ENCODE measurements at places on chromosomes 2 and 18. TPM values are rescaled to one million over a fixed set of nuclear protein-coding genes. Genes with fewer than 3 reads are reported as not detected.

BOLL gene
- not detected for total RNA-seq

MYCN gene
- total RNA-seq, result 70.5 TPM

DNA sequence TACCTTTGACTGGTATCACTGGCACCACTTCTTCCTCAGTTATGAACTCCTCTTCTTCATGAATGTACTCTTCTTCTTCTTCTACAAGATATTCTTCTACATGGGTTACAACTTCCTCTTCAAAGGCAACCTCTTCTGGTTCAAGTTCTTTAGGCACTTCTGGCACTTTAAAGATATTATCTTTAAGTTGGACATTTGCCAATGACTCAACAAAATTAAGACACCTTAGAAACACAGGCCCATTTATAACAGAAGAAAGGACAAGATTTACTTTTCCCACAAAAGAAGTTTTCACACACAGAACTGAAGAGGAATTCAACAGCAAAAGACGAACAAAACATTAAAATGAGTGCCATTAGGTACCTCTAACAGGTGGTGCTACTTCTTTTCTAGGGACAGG lies 127.3 kb downstream of the TTN start:
- DNase-seq, result no peak

DNA sequence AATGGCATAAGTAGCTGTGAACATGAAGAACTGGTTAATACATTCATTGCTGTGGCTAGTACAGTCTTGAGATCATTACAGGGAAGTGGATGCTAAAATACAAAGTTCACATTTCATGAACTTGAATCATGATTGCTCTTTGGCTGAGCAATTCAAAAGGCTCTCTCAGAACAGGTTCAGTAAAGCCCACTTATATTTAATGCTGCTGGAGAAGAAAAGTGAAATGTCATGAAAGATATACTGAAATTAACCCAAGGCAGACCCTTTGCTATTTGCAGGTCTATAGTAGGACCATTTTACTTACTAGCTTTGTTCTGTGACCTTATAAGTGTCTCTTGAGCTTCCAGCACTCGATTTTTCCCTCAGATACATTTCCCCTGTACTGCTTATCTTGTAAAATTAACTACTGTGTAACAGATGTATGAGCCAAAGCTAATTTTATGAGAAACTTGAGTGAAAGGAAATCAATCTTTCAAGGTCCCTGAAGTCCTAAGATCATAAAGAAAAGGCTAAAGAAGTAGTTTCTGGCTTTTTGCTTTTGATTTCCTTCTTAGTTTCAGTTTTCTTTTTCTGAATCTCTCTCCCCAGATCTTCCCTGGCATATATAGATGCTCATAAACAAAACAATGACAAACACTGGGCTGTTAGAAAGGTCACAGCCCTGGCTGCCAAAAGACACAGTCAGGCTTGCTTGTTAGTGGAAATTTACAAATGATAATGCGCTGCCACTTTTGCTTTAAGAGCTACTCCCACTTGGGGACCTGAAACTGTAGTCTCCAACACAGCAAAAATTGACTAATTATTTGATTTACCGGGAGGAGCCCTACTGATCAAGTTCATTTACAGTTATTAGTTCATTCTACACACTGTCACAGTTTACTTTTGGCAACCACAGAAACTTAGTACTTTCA lies 132.7 kb upstream of the XPO1 start:
- DNase-seq, result peak; percentile 22

DNA sequence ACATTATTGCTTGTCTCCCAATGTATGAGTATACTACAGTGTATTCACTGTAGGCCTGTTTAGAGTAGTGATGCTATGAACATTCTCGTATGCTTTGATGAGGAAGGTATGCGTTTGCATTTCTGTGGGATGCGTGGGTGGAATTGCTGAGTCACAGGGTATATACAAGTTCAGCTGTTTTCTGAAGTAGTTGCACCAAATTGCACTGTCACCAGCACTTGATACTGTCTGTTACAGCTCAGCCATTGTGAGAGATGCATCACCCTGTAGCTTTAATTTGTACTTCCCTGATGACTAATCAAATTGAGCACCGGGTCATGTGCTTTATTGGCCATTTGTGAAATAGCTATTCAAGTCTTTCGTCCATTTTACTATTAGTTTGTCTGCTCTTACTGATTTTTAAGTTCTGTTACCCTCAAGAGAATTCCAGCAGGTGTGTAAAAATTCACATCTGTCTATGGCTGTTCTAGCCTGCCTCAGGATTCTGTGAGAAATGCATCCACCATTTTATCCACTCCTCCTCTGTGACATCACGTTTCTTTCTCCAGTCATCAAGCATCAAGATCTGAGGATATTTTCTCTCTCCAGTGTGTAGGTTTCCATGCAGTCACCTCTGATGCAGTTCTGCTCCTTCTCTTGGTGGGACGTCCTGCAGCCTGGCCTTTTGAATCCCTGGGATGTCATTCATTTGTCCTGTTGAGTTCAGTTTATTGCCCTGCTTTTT lies 72.5 kb downstream of the DGKD start:
- no peak for DNase-seq

GRCh38 chr2:129646107-129646506 lies 333.4 kb upstream of the RAB6C start:
- no peak for DNase-seq

PID1 gene
- 36.7 TPM for total RNA-seq

DNA sequence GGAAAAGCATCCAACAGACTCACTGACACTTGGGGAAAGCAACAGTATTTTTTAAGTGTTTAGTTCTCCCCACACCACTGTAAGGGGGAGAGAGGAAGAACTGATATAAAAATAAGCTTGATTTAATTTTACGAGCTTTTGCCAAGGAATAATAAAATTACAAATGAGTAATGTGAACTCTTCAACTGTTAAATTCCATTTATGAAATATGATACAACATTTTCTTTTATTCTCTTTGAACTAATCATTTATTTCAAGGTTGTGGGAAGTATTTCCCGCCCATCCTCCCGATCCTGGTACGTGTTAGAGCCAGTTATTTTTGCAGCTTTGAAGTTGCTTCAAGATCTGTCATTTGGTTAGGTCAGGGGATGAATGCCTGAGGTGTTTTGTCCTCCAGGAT lies 35.2 kb downstream of the WDPCP start:
- no peak for DNase-seq

GRCh38 chr2:36147670-36148390 lies 207.7 kb upstream of the CRIM1 start:
- no peak for DNase-seq

DNA sequence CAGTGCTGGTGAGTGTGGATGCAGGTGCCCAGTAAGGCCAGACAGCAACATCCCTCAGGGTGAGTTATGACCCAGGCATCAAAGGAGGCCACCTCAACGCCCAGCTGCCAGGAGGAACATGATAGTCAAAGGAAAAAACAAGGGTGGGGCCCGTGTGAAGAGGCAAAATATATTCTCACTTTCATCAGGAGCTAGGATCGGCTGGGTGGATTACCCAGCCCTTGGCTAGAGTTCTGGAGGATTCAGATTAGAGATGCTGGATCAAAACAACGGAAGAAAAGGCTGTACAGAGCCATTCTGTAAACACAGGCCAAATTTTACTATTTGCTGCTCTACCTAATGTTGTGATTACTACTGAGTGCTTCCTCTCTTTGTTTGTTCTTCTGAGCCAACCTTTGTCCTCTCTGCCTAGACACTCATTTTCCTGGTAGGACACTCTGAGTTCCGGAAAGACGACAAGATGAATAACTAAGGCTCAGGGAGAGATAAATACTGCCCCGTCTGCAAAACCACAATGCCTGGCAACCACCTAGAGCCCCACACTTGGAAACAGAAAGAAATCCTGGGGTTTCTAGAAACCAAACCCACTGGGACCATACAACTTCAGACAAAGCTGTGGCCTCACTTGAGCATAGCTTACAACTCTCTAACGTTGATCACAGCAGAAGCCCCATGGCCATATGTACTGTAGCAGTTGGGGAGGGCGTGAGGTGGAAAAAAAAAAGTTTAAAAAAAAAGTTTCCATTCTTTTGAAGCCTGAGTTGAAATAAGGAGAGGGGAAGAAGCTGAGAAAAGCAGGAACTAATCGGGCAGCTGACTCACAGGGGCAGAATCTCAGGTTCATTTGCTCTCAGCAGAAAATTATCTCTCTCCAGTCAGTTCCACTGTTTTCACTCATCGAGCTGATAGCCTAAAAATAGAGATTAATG lies 17.8 kb upstream of the PMAIP1 start:
- no peak for DNase-seq

CMPK2 gene
- 10.2 TPM for total RNA-seq

DNA sequence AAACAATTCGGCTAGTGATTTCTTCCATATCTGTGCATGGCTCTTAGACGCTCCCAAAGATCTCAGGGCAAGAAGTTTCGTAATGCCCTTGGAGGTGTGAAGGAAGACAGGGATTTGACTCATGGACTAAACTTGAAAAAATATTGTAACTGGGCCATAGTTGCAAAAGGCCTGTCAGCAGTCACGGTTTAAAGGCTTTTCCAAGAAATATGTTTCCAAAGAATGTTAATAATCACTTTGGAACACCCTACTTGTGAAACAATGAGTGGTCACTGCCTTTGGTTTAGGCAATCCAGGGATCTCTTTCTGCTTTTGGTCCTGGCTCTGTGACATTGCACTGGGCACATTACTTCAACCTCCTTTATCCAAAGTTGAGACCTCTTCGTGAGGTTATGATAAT lies 102.5 kb upstream of the RASGRP3 start:
- DNase-seq, result no peak

- no peak for DNase-seq
Observed at GRCh38 chr18:7329016-7329415, 98.1 kb downstream of the LRRC30 start.

DNA sequence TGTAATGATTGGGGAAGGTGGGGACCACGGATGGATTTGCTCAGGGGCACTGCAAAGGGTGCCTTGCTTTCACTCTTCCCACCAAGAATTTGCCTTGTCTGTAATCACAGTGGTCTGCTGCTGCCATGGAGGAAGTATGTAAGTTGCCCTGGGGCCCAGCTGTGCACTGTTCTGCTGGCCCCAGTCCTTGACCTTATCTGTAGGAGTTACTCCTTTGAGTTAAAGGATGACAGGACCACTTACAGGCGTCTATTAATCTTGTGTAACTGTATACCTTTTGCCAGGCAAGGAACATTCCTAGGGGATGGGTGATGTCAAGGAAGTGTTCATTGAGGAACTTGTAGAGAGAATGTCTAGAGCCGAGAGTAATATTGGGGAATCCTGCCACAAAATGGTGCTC lies 212.8 kb upstream of the LRRTM1 start:
- no peak for DNase-seq

IL1RL2 gene
- 0.82 TPM for total RNA-seq

RESP18 gene
- 0.82 TPM for total RNA-seq

DNA sequence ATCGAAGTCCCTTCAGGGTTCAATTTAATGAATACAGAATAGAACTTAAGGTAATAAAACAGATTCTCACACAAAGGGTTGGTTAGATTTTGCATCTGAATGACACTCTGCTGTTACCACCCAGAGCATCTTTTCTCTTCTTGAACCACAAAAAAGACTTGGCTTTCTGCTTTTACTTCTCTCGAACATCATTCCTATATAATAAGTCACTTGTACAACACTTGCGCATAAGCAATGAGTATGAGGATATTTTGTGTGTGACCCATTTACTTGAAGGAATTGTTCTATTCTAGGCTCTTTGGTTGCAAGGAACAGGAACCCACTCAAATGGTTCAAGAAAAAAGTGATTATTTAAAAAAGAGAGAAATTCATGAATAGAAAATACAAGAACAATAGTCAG lies 126.2 kb downstream of the NUP35 start:
- DNase-seq, result no peak

CREG2 gene
- total RNA-seq, result 9.8 TPM

DNA sequence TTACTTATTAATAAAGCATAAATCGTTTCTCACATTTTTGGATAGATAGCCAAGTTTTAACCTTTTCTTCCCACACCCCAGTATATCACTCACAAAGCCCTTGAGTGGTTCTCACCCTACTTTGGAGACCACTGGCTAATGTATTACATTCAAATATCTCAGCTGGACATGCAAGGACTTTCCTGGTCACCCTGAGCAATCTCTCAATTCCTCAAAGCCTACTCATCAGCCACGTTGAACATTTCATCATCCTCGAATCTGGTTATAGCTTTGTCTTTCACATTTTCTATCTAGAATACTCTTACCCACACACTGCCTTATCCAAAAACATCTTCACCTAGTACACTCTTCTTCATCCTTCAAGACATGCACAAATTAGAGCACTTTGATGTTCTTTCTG lies 71.1 kb upstream of the MAPRE2 start:
- DNase-seq, result no peak

SAG gene
- 0.82 TPM for total RNA-seq

CRYGD gene
- total RNA-seq, result 2.4 TPM

GRCh38 chr2:17461087-17461475 lies 57.2 kb downstream of the RAD51AP2 start:
- DNase-seq, result no peak

ETAA1 gene
- 15.9 TPM for total RNA-seq

DNA sequence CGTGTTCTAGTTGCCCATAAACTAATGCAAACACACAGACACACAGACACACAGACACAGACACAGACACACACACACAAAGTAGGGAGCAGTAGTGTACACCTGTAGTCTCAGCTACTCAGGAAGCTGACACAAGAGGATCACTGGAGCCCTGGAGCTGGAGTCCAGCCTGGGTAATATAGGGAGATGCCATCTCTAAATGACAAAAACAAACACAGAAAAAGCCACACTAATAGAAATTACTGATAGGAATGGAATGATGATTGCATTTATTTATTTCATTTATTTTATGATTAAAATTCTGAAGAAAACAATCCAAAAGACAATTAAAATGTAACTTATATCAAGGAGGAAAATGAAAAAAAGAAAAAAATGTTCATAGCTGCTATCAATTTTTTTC lies 30.8 kb downstream of the TCF4 start:
- DNase-seq, result no peak

DNA sequence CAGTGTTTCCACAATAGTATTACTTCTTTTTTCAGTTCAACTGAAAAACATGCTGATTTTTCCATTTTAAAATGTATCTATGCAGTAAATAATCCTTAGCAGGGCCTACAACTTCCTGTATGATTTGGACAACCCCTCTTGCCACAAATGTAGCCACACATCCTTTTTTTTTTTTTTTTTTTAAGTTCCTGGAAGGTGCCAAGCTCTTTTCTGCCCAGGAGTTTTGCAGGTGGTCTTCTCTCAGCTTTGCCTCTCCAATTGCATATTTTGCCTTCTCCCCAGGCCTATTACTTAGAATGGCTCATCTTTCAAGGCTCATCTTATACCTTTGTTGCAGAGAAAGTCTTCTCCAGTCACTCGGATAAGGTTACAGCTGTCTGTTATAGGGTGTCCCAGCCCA lies 11.6 kb downstream of the KLHL14 start:
- no peak for DNase-seq

- no peak for DNase-seq
Observed at GRCh38 chr18:70181015-70181414, 24.5 kb downstream of the RTTN start.

- DNase-seq, result no peak
Observed at GRCh38 chr2:21037671-21038108, 6.2 kb downstream of the APOB start.

- DNase-seq, result no peak
Observed at GRCh38 chr2:98703738-98704137, 27.2 kb downstream of the MGAT4A start.

- DNase-seq, result no peak
Observed at GRCh38 chr2:88955607-88956006, 264.1 kb downstream of the RPIA start.

QPCT gene
- 22.0 TPM for total RNA-seq

GRCh38 chr2:189440644-189440946 lies 679 bp upstream of the WDR75 start:
- DNase-seq, result no peak

Measured in frontal cortex (tissue), 4 donors.